Fibroblast of skin of right biceps (primary cell): ENCODE measurements at places on chromosomes 13 and 19.

GRCh38 chr13:40168425-40169166 lies 497.8 kb downstream of the FOXO1 start:
- DNase-seq: no peak

- no peak for DNase-seq
Measured at GRCh38 chr13:80203496-80203895, 137.4 kb downstream of the SPRY2 start.

DNA sequence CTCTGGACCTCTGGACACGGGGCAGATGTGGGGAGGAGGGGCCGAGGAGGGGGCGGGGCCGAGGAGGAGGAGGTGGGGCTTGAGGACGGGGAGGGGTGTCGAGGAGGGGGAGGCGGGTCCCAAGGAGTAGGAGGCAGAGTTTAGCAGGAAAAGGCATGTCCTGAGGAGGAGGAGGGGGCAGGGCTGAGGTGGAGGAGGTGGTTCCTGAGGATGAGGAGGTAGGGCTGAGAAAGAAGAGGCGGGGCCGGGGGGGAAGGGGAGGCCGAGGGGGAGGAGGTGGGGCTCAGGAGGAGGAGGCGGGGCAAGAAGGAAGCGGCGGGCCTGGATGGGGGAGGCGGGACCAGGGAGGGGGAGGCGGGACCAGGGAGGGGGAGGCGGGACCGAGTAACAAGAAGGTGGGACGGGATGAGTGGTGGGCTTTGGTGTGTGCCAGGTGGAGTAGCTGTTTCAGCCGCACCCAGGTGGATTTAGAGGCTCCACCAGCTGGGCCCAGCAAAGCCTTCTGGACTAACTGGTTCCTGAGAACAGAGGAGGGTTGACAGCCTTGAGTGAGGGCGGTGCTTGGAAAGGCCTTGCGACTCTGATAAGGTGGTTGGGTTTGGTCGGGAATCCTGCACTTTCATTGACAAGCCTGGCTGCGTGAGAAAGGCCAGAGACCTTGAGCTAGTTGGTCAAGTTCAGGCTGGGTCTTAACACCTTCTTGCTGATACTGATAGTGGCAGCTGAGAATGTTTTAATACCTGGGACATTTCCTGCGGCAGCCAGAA lies 7.7 kb downstream of the TECR start:
- peak; percentile 61 for DNase-seq

GRCh38 chr19:19537075-19538048 lies 703 bp upstream of the CILP2 start:
- no peak for DNase-seq

DNA sequence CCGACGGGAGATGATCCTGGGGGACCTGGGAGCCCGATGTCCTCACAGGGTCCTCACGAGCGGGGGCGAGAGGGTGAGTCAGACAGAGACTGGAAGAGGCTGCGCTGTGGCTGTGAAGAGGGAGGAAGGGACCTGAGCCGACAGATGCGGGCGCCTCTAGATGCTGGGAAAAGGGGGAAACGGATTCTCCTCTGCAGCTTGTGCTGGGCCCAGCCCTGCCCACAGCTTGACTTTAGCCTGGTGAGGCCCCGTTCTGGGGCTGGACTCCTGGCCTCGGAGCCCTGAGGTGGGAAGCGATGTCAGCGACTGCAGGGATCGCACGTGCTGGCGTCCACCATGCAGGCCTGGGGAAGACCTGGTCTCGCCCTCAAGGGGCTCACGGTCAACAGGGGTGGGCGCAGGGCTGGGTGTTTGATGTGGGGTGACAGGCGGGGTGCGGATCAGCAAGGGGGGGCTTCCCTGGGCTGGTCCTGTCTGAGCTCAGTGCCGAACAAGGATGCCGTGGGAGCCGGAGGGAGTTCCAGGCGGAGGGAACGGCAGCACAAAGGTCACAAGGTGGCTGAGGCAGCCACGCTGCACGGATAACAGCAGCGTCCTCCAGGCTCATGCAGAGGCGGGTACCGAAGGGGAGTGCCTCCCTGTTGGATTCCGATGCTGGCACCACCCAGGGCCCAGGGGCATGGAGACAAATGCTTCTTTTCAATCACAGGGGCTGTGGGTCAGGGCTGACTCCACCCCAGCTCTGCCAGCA lies 31.8 kb downstream of the PIP5K1C start:
- DNase-seq: peak; percentile 34

DNA sequence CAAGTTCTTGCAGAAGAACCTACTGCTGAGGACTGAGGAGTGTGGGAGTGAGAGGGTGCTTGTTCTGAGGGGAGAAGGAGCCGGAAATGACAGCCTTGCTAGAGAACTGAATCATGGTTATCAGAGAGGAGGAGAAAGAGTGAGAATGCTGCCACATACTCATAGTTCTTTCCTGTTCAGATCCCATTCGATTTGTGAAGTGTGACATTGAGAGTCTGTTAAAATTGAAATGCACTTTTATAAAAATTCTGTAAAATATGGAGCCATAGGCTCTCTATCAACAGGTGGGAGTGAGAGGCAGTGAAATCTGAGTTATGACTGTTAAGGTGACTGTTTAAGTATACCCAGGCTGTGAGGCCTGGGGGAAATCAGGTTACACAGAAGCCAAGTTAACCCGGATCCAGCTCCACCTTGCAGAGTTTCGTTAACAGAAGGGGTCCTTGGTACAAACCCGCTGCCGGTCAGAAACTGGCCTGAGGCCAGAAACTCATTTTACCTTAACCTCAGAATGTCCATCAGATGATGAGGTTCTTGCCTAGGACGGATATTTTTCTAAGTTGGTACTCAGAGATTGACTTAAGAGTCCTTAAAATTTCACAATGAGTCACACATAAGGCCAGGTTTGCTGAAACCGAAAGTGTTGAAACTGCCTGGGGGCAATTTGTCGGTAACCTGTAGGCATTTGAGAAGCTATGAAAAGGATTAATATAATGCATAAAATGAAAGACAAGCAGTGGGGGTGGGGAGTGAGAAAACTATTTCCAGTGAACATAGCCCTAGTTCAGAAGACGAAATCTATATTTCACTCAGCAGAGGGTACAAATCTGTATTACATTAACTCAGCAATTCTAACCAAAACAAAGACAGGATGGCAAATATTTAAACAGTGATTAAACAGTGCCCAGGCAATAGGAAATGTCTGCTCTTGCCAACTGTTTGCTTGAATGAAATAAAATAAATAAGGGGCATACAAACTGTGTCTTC lies 350.5 kb downstream of the KCNRG start:
- DNase-seq: no peak

DNA sequence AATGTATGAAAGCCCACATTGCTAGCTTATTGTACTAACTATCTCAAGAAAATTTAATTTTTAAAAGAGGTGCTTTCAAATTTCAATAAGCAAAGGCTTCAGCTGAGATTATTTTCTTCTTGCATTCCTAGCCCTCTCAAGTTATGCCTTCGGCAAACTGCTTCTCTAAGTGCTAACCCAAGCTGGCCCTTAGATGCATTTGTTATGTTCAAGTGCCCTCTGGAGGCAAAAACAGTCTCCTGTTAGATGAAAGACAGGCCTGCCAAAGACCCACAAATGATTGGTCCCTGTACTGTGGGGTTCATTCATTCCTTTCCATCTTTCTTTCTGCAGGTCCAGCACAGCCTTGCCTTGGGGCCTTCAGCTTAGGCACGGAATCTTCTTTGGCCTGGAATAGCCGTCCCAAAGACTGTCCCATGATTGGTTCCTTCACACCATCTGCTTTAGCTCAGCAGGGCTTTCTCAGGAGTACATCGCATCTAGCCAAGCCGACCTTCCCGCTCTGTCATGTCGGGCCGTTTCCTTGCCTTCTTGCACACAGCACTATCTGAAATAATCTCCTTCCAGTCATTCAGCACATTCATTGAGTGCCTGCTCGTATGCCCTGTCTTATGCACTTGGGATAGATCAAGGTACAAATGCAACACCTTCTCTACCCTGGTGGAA lies 26.4 kb upstream of the TPTE2 start:
- DNase-seq: peak; percentile 37

- DNase-seq: peak; percentile 35
Measured at GRCh38 chr13:31476753-31477152, 262.6 kb upstream of the RXFP2 start.

DNA sequence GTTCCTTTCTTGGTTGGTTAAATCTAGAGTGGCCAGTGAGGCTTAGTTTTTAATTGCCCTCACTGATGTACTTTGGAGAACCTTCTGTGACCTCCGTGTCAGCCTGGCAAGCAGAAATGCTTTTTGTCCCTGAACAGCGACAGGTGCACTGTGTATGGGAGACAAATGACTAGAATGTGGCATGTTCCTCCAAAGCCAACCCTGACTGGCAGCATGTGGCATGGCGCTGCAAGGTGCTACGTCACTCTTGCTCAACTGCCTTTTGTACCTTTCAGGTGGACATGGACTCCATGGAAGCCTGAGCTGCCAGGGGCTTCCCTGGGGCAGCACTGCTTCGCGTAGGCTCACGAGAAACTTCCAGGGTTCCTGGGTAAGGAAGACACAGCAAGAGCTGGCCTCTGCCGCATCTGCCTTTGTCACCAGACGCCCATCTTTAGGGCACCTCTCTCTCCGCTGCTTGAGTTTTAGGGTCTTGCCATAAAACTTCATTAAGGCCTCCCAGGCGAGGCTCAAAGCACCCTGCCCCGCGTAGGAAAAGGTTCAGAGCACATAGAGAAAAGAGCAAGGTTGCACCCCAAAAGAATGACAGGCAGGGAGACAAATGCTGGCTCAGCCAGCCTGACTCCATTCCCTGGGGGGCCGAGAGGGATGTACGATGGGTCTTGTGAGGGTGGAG lies 167.1 kb upstream of the SOX1 start:
- DNase-seq: no peak

- peak; percentile 18 for DNase-seq
Measured at GRCh38 chr19:29596885-29597525, 9.1 kb upstream of the POP4 start.

GRCh38 chr13:96636001-96636709 lies 358.1 kb downstream of the OXGR1 start:
- DNase-seq: no peak

DNA sequence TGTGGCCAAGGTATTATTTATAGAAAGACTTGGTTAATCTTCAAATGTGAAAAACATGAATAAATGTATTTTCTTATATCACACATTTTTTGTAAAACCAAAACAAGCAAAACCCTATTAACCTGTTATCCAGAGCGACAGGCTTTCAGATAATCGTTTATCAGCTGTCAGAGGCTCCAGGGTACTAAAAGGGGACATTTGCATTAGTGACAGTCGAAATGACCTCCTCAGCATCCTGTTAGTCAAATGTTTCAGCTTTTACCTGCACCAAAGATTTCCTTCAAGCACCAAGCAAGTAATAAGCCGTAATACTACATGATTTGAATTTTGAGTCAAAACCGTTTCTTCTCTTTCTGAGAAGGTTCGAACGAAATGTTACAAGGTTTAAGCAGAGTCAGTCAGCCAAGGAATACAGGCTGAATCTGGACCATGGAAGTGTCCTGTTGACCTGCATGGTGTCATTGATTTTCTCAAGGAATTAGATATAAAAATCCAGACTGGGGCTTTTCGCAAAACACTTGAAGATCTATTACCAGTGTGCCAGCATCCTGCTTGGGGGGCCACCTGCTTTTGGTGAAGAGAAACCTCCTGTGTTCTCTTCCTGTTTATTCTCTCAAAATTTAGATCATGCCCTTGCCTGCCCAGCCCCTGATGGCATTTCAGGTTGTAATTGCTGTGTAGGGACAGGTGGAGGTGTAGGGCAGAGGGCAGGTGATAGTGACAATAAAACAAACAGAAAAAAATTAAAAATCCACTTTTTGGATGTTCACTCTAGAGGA lies 11.3 kb upstream of the RFC3 start:
- no peak for DNase-seq

DNA sequence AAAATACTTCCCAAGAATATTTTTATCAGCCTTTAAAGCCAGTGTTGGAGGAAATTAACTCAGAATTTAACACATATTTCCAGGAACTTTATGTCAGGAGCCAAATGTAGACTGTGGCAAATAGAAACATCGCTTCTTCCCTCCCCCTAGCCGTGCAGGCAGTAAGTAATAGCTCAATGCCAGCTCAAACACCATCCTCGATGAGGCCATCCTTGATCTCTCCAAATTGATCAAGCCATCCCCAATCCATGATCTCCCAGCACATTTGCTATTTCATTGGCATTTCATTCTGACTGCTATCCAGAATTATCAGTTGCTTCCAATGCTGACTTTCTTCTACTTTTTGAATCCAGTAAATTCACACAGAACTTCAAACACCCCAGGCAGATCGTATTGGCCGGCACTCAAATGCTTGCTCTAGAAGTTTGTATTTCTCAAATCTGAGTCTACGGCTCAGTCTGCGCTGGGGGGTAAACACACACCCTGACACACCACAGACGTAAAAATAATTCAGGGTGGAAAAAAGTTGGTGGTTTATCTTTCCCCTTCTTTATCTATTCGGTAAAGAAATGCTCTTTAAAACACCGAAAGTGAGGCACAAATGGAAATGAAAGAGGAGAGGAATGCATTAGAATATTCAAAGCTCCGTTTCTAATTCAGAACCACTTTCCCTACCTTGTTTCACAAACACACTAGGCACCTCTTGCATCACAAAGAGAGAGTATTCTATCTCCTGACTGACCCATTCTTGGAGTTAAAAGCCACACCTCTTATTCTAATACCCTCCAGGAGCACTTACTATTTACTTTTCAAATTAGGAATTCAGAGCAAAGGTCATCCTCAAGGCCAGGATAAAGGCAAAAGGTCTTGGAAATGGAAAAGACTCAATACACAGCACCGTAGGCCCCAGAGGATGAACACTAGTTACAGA lies 991 bp downstream of the OBI1 start:
- DNase-seq: peak; percentile 6

DNA sequence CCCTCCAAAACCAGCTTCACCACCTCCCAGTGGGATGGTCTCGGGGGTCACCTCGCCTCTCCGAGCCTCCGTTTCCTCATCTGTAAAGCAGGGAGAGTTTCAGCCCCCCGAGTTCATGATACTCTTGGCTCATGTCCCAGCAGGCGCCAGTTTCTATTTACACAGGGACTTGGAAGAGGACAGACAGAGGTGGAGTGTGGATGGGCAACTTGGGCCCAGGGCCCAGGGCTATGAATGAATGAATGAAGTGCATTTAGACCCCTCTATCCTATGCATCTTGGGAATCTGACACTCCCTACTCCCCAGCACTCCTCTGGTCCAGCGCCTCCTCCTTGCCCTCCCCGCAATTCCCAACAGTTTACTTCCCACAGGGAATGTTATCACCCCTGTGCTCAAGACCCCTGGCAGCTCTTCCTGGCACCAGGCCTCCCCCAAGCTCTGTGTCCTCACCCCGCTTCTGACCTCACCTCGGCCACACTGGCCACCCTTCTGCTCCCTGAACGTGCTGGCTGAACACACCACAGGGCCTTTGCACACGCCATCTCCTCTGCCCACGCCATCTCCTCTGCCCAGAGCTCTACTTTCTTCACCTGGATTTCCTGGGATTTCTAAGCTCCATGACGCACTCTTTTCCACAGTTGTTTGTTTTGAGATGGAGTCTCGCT lies 4.9 kb upstream of the C2CD4C start:
- DNase-seq: no peak

GRCh38 chr19:35248310-35249145 lies at the start of gene LSR:
Gene LSR (plus strand): TSS chr19:35249002. CDS start chr19:35249023, 21 bp downstream.
- DNase-seq: no peak

DNA sequence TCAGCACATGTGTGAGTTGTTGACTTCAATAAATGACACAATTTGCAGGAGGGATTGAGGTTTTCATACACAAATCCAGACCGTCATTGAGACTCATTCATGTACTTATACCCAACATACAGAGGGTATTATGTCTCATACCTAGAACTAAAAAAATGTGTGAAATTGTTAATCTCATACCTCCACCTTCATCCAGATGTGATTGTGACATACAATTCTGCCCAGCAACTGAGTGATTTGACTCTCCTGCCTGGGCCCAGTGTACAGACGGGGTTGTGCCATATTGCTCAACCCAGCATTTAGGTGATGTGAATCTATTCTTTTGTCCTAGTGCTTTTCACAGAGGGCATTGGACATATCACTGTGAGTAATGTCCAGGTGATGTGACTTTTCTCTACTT lies 12.6 kb upstream of the ZNF681 start:
- no peak for DNase-seq
